Placental epithelial cell (primary cell): ENCODE measurements at places on chromosomes 2 and 18. TPM values are rescaled to one million over a fixed set of nuclear protein-coding genes. Genes with fewer than 3 reads are reported as not detected.

The TTC31 gene
- 20.4 and 23.6 TPM in 2 replicates for total RNA-seq

The KRTCAP3 gene
- 8.2 and 22.0 TPM in 2 replicates for total RNA-seq

The IL36G gene
- total RNA-seq = not detected in 2 replicates

The PLEK gene
- not detected in 2 replicates for total RNA-seq
